ENCODE measurements at places on chromosomes 13 and 19. TPM values are rescaled to one million over a fixed set of nuclear protein-coding genes. Genes with fewer than 3 reads are reported as not detected.

GRCh38 chr19:3725640-3726310, 17.6 kb downstream of the TJP3 start:
- no peaks in the 10 kb centered on the region for H3K36me3 ChIP-seq
- H3K27ac ChIP-seq, result no peak overlapping the region
- H3K27me3 ChIP-seq, result peaks cover 46% of the 10 kb centered on the region
- no peak for DNase-seq

- no peak overlapping the region for H3K27ac ChIP-seq
- peaks cover 7% of the 10 kb centered on the region for H3K4me1 ChIP-seq
- no peak overlapping the region for H3K4me3 ChIP-seq
These were observed 7.7 kb downstream of the DIS3 start for GRCh38 chr13:72774019-72774418.

GRCh38 chr19:54010474-54010873, 19.0 kb downstream of the CACNG6 start:
- no peaks in the 10 kb centered on the region for H3K36me3 ChIP-seq
- H3K4me1 ChIP-seq, result no peaks in the 10 kb centered on the region
- no peak overlapping the region for H3K27ac ChIP-seq
- no peak overlapping the region for H3K4me3 ChIP-seq
- no peaks in the 10 kb centered on the region for H3K27me3 ChIP-seq

FXYD7 gene
- total RNA-seq, result not detected

ZNF614 gene
- 13.5 TPM for total RNA-seq

- no peak overlapping the region for H3K4me3 ChIP-seq
- H3K27me3 ChIP-seq, result no peaks in the 10 kb centered on the region
- no peak overlapping the region for H3K27ac ChIP-seq
- no peaks in the 10 kb centered on the region for H3K4me1 ChIP-seq
- H3K36me3 ChIP-seq, result no peaks in the 10 kb centered on the region
These were observed 380.6 kb downstream of the LIG4 start for GRCh38 chr13:107834717-107835116.

DNA sequence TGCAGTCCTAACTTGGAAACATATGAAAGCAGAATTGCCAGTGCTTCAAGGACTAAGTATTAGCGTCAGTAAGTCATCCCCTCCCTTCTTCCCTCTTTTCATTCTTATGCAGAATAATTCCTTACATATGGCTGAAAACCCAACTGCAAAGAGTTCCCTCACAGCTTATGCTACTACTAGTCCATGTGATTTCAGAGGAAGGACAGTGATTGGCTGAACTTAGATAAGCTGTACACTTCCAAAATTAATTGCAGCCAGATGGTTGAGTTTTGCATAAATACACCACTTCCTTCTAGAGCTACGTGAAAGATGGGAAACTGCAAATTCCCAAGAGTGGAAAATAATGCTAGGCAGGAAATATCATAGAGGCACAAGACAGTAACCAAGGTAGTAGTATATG, 730.4 kb downstream of the OLFM4 start:
- no peak overlapping the region for H3K27ac ChIP-seq
- no peaks in the 10 kb centered on the region for H3K4me1 ChIP-seq
- no peaks in the 10 kb centered on the region for H3K27me3 ChIP-seq
- H3K36me3 ChIP-seq, result no peaks in the 10 kb centered on the region

ZNF480 gene
- total RNA-seq, result 7.5 TPM

DNA sequence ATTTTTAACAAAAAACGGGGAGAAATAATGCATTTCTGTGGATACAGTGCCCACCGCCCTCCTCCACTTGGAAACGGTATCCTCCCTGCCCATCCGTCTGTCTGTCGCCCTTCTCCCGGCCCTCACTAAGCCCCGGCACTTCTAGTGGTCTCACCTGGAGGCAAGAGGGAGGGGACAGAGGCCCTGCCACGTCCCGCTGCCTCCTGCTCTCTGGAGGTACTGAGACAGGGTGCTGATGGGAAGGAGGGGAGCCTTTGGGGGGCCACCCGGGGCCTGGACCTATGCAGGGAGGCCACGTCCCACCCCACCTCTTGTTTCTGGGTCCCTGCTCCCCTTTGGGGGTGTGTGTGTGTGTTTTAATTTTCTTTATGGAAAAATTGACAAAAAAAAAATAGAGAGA, 3.0 kb upstream of the HAMP start:
- H3K4me3 ChIP-seq, result no peak overlapping the region
- DNase-seq, result no peak
- H3K27ac ChIP-seq, result no peak overlapping the region
- no peaks in the 10 kb centered on the region for H3K27me3 ChIP-seq
- peaks cover 27% of the 10 kb centered on the region for H3K36me3 ChIP-seq
- H3K4me1 ChIP-seq, result no peaks in the 10 kb centered on the region

PALM3 gene
- 0.66 TPM for total RNA-seq

DNA sequence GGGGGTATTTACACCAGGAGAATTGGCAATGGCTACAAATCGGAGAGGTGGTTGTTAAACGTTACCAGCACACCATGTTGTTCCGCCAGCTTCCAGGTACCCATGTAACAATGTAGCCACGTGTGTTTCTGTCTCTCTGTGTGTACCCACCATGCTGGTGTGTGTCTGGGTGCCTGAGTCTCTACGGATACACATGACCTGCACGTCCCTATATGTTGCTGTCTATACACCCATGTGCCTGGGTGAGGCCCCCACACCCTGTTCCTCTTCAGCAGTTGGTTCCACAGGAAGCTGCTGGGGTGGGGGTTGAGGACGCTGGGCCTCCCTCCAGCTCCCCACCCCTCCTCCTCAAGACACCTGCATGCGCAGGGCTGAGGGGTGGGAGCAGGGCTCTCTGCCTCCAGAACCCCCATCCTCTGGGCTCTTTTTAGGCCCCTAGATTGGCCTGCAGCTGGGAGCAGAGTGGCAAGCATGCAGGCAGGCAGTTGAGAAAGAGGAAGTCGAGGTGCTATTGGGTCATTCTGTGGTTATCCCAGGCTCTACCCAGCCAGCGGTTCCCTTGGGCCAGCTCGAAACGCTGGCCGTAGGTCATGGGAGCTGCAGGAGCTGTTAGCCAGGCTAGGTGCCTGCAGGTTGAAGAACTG, at the start of gene ARHGEF18:
ARHGEF18 (plus strand) TSS at position 351 of the 644 bp plus-strand sequence. CDS start 13,954 bp downstream, outside the sequence.
- peak; percentile 61 for DNase-seq
- H3K27me3 ChIP-seq, result no peaks in the 10 kb centered on the region
- no peaks in the 10 kb centered on the region for H3K4me1 ChIP-seq
- no peak within 1 kb of the TSS for H3K27ac ChIP-seq
- no peaks in the 10 kb centered on the region for H3K36me3 ChIP-seq

DNA sequence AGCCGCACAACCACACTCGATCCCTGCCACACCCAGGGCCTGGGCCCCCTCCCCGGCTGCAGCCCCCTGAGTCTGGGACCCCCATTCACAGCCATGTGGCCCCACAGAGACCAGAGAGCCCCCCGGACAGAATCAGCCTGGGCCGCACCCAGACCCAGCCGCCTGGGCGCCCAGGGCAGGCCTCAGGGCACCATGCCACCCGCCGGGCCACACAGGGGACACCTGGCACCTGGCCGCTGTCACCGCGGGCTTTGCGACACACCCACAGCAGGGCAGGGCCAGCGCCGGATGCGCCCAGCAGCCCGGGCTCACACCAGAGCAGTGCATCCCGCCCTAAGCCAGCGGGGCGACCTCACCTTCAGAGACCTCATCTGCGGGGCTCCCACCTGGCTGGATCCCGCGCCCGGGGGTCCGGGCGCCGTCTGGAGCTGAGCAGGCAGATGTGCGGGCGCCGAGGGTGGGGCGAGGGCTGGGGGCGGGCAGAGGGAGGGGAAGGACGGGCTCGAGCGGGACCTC, 443 bp downstream of the TBXA2R start:
- H3K27me3 ChIP-seq, result no peaks in the 10 kb centered on the region
- H3K4me3 ChIP-seq, result peak overlapping the region; percentile 62
- no peaks in the 10 kb centered on the region for H3K4me1 ChIP-seq
- H3K27ac ChIP-seq, result peak overlapping the region; percentile 86

DNA sequence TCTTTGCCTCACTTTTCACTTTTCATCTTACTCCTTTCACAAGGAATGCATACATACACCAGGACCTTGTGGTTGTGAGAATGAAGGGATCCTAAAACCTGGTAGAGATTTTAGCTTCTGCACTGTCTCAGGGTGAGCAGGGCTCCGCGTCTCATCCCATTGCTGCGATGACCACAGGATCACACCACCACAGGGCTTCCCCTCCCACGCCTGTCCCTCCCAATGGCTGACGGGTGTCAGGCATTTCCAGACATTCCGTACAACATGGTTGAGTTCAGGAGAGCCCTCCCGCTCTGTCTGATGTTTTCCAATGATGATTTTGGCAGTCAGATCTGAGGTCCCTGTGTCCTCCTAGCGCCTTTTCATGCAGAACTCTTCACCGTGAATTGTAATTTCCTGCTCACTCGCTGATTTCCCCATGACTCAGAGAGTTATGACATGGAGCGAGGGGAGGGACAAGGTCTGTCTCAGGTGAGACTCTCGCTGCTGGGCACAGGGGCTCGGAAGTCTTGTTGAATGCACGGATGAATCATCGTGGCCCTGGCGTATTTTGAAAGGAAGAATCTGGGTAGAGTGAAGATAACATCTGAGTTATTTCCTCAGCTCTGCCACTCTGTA, 102.8 kb downstream of the TEX29 start:
- no peak overlapping the region for H3K27ac ChIP-seq
- no peak for DNase-seq
- H3K27me3 ChIP-seq, result peaks cover 6% of the 10 kb centered on the region
- H3K4me3 ChIP-seq, result no peak overlapping the region
- no peaks in the 10 kb centered on the region for H3K36me3 ChIP-seq
- H3K4me1 ChIP-seq, result no peaks in the 10 kb centered on the region

GRCh38 chr13:64020126-64020525, 2604.5 kb upstream of the PCDH20 start:
- no peak overlapping the region for H3K27ac ChIP-seq
- no peak for DNase-seq
- H3K36me3 ChIP-seq, result no peaks in the 10 kb centered on the region
- no peak overlapping the region for H3K4me3 ChIP-seq

DNA sequence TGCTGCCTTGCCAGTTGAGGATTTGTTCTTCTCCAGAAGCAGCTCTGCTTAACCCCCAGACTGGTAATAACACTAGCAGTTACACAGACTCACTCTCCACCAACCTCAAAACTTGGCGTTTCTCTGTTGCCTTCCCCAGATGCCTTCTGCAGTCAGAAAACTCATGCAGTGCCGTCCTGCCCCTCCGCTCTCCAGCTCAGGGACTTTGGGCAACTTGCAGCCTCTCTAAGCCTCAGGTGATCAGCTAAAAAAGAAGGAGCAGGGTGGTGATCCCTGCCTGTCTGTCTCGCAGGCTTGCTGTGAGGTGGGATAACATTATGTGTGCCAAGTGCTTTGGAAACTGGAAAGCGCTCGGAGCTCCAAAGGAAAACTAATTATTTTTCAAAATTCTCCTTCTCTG, 391.6 kb downstream of the HS6ST3 start:
- H3K36me3 ChIP-seq, result no peaks in the 10 kb centered on the region
- no peaks in the 10 kb centered on the region for H3K27me3 ChIP-seq
- H3K4me3 ChIP-seq, result no peak overlapping the region
- no peaks in the 10 kb centered on the region for H3K4me1 ChIP-seq
- DNase-seq, result no peak

GRCh38 chr19:10007371-10008183, 2.7 kb downstream of the COL5A3 start:
- no peak overlapping the region for H3K4me3 ChIP-seq
- peaks cover 40% of the 10 kb centered on the region for H3K27me3 ChIP-seq
- no peaks in the 10 kb centered on the region for H3K4me1 ChIP-seq
- peak overlapping the region; percentile 75 for H3K27ac ChIP-seq
- no peaks in the 10 kb centered on the region for H3K36me3 ChIP-seq

RXFP2 gene
- not detected for total RNA-seq

JSRP1 gene
- not detected for total RNA-seq

DNA sequence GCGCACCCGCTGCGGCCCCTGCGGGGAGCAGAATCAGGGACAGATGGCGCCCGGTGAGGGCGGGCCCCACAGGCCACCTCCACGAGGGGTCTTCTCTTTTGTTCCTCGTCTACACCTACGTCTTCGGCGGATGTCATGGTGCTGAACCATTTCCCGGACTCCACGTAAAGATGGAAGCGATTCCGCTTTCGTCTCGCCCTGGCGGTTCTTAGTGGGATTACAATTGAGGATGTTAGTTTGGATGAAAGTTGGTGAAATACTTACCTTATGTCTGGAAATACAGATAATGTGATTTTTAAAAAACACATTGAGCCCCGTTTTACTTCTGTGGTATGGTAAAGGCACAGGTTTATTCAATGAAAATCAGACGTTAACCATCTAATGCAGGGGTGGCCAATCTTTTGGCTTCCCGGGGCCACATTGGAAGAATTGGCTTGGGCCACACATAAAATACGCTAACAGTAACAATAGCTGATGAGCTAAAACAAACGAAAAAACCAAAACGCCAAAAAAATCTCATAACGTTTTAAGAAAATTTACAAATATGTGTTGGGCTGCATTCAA, 1.4 kb upstream of the ZMYM5 start:
- no peaks in the 10 kb centered on the region for H3K36me3 ChIP-seq
- H3K27me3 ChIP-seq, result no peaks in the 10 kb centered on the region

FARSA gene
- total RNA-seq, result 31.6 TPM

GRCh38 chr19:2327773-2328400, 499 bp downstream of the LSM7 start:
- no peak for DNase-seq
- H3K27me3 ChIP-seq, result no peaks in the 10 kb centered on the region
- peak overlapping the region; percentile 80 for H3K4me3 ChIP-seq
- H3K27ac ChIP-seq, result peak overlapping the region; percentile 73
- H3K36me3 ChIP-seq, result peaks cover 27% of the 10 kb centered on the region

CEACAM21 gene
- 4.3 TPM for total RNA-seq

RNF225 gene
- not detected for total RNA-seq

HPN gene
- 0.66 TPM for total RNA-seq

- no peak overlapping the region for H3K27ac ChIP-seq
- H3K36me3 ChIP-seq, result no peaks in the 10 kb centered on the region
- no peak overlapping the region for H3K4me3 ChIP-seq
- H3K4me1 ChIP-seq, result no peaks in the 10 kb centered on the region
These were observed 112.8 kb downstream of the DLEU7 start for GRCh38 chr13:50730496-50731351.

TMEM143 gene
- 6.9 TPM for total RNA-seq

- DNase-seq, result no peak
- H3K4me1 ChIP-seq, result peaks cover 4% of the 10 kb centered on the region
- no peak overlapping the region for H3K4me3 ChIP-seq
- peaks cover 24% of the 10 kb centered on the region for H3K27me3 ChIP-seq
- H3K36me3 ChIP-seq, result no peaks in the 10 kb centered on the region
These were observed 36.2 kb downstream of the C13orf46 start for GRCh38 chr13:113937527-113938180.

DNA sequence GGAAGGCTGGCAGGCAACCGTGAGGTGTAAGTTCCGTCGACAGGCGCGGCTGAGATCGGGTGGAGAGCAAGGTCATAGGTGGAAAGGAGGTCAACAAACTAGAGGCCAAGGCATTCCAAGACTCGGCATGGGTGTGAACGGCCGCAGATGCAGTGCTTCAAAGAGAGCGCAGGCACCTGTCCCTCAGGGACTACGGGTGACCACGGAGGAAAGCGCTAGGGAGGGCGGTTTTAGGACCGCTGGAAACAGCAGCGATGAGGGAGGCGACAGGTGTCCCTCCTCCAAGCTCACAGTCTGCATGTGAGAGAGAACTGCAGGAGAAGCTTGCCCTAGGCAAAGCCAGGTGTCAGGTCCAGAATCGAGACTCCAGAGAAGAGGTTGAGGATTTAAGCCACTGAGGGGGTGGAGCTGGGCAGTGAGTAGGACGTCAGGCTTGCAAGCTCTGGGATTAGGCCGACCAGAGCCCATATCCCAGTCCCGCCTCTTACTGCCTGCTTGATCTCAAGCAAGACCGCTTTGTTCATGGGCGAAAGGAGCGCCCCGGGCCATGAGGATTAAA, 1.6 kb upstream of the MLNR start:
- peaks cover 46% of the 10 kb centered on the region for H3K27me3 ChIP-seq
- no peaks in the 10 kb centered on the region for H3K36me3 ChIP-seq
- no peak overlapping the region for H3K4me3 ChIP-seq
- no peak for DNase-seq
- H3K27ac ChIP-seq, result no peak overlapping the region

GRCh38 chr13:111329641-111330040, 9.2 kb downstream of the TEX29 start:
- H3K27ac ChIP-seq, result no peak overlapping the region
- no peaks in the 10 kb centered on the region for H3K27me3 ChIP-seq
- H3K4me3 ChIP-seq, result no peak overlapping the region
- no peak for DNase-seq
- no peaks in the 10 kb centered on the region for H3K4me1 ChIP-seq

All from sigmoid colon (tissue), 7 donors.